ENCODE measurements at places on chromosomes 3 and 15.

GRCh38 chr3:150680562-150680961 lies 23.2 kb downstream of the ERICH6 start:
- DNase-seq, result no peak

DNA sequence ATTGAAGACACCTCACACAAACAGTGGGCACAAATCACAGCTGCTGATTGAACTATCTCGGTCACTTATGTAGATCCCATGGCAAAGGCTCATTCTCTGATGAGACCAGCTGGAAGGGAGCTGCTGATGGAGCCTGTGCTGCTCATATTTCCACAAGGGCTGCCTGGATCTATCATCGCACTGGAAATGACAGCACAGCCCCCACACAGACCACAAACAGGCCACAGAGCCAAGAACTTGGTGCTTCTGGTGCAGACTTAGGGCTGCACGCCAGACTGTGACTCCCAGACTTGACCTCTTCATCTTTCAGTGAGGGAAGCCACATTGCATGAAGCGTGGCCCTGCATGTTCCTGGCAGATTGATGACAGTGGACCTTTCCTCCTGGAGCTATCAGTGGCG lies 197.6 kb downstream of the MINAR1 start:
- no peak for DNase-seq

DNA sequence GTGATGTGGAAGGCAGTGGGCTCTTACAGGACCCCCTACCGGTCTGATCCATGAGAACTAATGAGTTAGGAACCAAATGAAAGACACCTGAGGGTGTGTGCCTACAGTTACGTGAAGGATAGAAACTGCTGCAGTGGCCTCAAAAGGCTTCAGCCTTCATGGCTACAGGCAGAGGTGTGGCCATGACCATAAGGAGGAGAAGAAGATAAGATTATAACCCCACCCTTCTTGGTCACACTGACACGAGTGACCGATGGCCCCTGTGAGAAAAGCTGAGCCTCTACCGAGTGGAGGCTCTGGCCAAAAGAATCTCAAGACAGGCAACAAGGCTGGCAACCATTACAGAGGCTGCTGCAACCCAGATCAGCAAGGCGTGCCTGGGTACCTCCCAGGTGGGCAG lies 6.3 kb downstream of the RFT1 start:
- DNase-seq, result no peak

- DNase-seq, result peak; percentile 6
These were observed 699.2 kb downstream of the TUSC7 start for GRCh38 chr3:117408811-117409210.

GRCh38 chr3:185439745-185440466 lies 58.9 kb downstream of the TMEM41A start:
- no peak for DNase-seq

DNA sequence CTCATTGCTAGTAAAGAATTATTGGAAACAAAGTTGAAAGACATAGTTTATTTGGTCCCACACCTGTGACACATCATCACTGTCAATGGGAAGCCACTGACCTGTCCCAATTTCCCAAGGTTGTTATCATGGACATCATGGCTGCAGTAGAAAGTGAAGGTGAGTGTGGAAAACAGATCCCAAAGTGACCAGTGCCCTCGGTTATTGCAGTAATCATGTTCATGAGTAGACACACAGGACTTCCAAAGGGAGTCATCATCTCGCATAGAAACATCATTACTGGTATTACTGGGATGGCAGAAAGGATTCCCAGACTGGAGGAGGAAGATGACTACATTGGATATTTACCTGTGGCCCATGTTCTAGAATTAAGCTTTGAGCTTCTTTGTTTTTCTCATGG lies 14.7 kb downstream of the TF start:
- DNase-seq, result no peak

- DNase-seq, result peak; percentile 70
These were observed 5.7 kb downstream of the TTBK2 start for GRCh38 chr15:42914728-42915497.

- DNase-seq, result no peak
These were observed at the start of gene GRM7 for GRCh38 chr3:6860954-6861624. TSS of gene GRM7 (plus strand) at chr3:6861115.

GRCh38 chr3:51708216-51708845 lies 1.5 kb downstream of the GRM2 start:
- DNase-seq, result no peak

- DNase-seq, result peak; percentile 72
These were observed 48.5 kb downstream of the CHCHD6 start for GRCh38 chr3:126752303-126753190.

All from trophoblast cell (in vitro differentiated cells and primary cell).